ENCODE measurements at places on chromosomes 4 and X.

GRCh38 chrX:154715825-154716224 lies 35.1 kb downstream of the GAB3 start:
- no peak for DNase-seq

- DNase-seq, result no peak
These were observed 58.1 kb upstream of the ADRA2C start for GRCh38 chr4:3708103-3708510.

GRCh38 chrX:41781500-41781899 lies 57.5 kb downstream of the GPR82 start:
- DNase-seq, result no peak

DNA sequence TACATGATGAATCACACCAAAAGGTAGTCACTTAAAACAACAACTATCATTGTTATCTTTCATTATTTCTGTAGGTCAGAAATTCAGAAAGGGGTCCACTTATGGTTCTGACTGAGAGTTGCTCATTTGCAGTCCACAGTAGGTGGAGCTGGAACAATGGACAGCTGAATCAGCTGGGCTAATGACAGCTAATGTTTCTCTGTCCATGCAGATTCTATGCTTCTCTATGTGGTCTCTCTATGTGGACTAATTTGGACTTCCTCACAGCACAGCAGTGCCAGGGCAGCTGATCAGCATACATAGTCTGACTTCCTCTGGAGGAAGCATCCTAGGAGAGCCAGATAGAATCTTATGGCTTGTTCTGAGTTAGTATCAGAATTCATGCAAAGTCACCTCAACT lies 131.7 kb upstream of the INTU start:
- DNase-seq, result no peak

DNA sequence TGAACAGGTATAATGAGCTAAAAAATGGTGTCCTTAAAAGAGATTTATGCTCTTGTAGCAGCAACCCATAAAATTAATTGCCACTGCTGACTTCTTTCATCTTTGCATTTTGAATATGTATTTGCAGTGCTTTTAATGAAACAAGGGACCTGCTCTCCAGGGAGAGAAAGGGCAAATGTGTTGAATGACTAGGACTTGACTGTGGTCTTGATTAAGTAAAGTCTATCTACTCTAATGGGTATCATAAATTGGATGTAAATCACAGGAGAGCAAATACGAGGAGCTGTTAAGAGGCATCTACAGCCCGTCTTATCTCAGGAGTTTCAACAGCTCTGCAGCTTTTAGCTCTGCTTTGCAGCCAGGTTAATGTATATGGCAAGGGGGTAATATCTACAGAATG lies 216.4 kb downstream of the PALLD start:
- no peak for DNase-seq
